ENCODE measurements at places on chromosomes 2 and 18. TPM values are rescaled to one million over a fixed set of nuclear protein-coding genes. Genes with fewer than 3 reads are reported as not detected.

GRCh38 chr2:212897296-212897695 lies 254.1 kb downstream of the IKZF2 start:
- no peaks in the 10 kb centered on the region for H3K27me3 ChIP-seq
- peaks cover 9% of the 10 kb centered on the region for H3K4me1 ChIP-seq
- DNase-seq = no peak
- H3K4me3 ChIP-seq = no peak overlapping the region
- no peak overlapping the region for H3K27ac ChIP-seq

- H3K36me3 ChIP-seq = peaks cover 28% of the 10 kb centered on the region
- H3K4me1 ChIP-seq = peaks cover 3% of the 10 kb centered on the region
- no peak for DNase-seq
- H3K27ac ChIP-seq = peak overlapping the region; percentile 39
- no peak overlapping the region for H3K4me3 ChIP-seq
These were observed 73.7 kb downstream of the PXDN start for GRCh38 chr2:1670636-1671035.

GRCh38 chr2:180699657-180700361 lies 280.6 kb upstream of the UBE2E3 start:
- no peaks in the 10 kb centered on the region for H3K4me1 ChIP-seq
- no peaks in the 10 kb centered on the region for H3K27me3 ChIP-seq
- no peaks in the 10 kb centered on the region for H3K36me3 ChIP-seq
- no peak overlapping the region for H3K27ac ChIP-seq
- no peak overlapping the region for H3K4me3 ChIP-seq

- H3K27ac ChIP-seq = no peak overlapping the region
- H3K4me3 ChIP-seq = no peak overlapping the region
- no peaks in the 10 kb centered on the region for H3K4me1 ChIP-seq
- peaks cover 36% of the 10 kb centered on the region for H3K36me3 ChIP-seq
- H3K27me3 ChIP-seq = no peaks in the 10 kb centered on the region
These were observed 217.7 kb downstream of the MBD5 start for GRCh38 chr2:148238561-148238960.

MROH2A gene
- total RNA-seq = not detected

ADGRF3 gene
- 0.77 TPM for total RNA-seq

KANSL3 gene
- 57.7 TPM for total RNA-seq

ANKRD30B gene
- not detected for total RNA-seq

ERBB4 gene
- 10.2 TPM for total RNA-seq

TMEM185B gene
- total RNA-seq = 22.4 TPM
